ENCODE measurements at places on chromosomes 13 and 19. TPM values are rescaled to one million over a fixed set of nuclear protein-coding genes. Genes with fewer than 3 reads are reported as not detected.

The ZSCAN22 gene
- 3.2 TPM for total RNA-seq

The RINL gene
- total RNA-seq = 5.0 TPM

GRCh38 chr19:45175515-45176345 is 2.3 kb downstream of the TRAPPC6A start:
- no peak for DNase-seq
- H3K4me1 ChIP-seq = peaks cover 27% of the 10 kb centered on the region
- no peaks in the 10 kb centered on the region for H3K27me3 ChIP-seq

DNA sequence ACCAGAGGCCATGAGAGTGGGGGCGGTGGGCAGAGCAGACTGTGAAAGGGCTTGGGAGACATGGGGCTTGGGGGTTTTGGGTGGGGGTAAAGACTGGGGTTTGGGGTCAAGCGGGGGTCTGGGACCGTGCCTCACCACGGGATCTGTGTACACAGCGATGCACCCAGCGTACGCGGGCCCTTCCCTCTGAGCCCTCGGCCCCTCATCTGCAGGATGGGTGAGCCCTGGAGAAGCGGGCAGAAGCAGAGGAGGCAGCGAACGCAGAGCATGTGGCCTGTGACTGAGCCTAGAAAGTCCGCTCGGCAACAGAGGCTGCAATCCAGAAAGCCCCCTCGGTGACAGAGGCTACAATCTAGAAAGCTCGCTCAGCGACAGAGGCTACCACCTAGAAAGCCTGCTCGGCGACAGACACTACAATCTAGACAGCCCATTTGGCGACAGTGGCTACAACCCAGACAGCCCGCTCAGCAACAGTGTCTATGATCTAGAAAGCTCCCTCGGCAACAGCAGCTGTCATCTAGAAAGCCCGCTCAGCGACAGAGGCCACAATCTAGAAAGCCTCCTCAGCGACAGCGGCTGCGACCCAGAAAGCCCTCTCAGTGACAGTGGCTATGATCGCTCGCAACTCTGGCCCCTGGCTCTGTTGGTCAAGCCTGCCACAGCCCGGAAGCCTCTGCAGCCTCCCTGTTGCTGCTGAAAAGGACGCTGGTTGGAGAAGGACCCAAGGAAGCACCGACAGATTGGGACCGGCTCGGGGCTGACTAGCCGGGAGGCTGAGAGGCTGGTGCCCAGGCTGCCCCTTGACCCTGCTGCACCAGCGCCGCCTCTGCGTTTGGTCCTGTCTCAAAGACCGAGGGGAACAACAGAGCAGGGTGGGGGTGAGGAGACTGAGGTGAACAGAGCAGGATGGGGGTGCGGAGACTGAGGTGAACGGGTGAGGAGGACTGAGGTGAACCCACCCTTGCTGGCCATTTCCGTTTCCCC is 68.6 kb downstream of the SPACA7 start:
- no peak overlapping the region for H3K27ac ChIP-seq
- no peaks in the 10 kb centered on the region for H3K36me3 ChIP-seq
- no peak overlapping the region for H3K4me3 ChIP-seq
- DNase-seq = no peak
